ENCODE measurements at places on chromosomes 2 and 18. TPM values are rescaled to one million over a fixed set of nuclear protein-coding genes. Genes with fewer than 3 reads are reported as not detected.

Gene RMDN2
- 2.5 TPM for total RNA-seq

DNA sequence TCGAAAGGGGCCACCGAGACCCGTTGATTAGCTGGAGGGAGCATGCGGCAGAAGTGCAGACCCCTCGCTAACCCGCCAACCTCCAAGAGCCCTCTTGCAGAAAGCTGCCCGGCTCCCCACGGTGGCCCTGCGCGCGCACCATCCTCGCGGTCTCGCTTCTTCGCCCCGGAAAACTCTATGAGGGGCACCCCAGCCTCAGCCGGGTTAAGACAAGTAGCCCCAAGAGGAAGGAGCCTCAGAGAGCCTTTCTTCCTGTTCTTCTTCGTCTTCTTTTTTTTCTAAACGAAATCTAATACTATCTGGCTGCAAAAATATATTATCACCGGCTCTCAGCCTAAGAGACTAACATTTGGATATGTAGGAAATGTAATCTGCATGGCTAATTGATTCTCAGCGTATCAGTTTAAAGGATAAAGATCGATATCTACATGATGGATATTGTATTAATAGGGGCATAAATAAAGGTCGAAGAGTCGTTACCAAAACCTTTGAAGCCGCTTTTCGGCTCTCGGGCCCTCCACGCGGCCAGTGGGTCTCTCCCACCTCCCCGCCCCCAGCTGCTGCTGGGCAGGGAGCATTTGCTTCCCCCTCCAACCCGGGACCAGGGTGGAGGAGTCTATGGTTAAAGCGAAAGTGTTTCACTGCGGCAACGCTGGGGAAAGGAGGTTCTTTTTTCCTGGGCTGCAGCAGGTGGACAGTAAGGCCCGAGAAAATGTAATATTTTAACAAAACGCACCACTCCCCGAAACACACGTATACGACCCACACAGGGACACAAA is 6.1 kb upstream of the PAX3 start:
- DNase-seq: no peak

- peak; percentile 78 for DNase-seq
Measured at GRCh38 chr2:64945973-64946768, 43.0 kb upstream of the SLC1A4 start.

GRCh38 chr2:144541396-144541795 is 21.5 kb upstream of the ZEB2 start:
- no peak for DNase-seq

DNA sequence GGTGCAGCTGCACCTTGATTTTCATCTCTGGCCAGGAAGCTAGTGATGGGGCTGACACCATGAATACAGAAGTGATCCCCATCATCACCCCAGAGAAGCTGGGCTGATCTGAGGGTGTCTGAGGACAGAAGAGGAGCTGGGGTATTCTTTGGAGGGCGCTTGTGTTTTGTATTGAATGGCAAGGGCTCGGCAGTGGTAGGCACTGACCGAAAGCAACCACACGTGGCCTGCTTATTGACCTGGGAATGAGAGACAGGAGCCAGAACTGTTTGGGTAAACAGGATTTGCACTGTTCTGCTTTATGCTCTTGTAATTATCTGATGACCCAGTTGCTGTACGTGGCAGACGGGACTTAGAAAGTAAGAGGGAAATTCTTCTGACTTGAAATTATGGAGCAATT is 62.6 kb upstream of the RPL31 start:
- DNase-seq: no peak

Measured in activated CD4-positive, alpha-beta T cell treated with anti-CD3 and anti-CD28 coated beads for 36 hours (primary cell).